ENCODE measurements at places on chromosomes 2 and 18. TPM values are rescaled to one million over a fixed set of nuclear protein-coding genes. Genes with fewer than 3 reads are reported as not detected.

IGFBP5 gene
- total RNA-seq, result 461 TPM

CABYR gene
- 2.8 TPM for total RNA-seq

HOXD8 gene
- 13.9 TPM for total RNA-seq

PKP4 gene
- 25.0 TPM for total RNA-seq

ANKRD23 gene
- total RNA-seq, result 6.5 TPM

DNA sequence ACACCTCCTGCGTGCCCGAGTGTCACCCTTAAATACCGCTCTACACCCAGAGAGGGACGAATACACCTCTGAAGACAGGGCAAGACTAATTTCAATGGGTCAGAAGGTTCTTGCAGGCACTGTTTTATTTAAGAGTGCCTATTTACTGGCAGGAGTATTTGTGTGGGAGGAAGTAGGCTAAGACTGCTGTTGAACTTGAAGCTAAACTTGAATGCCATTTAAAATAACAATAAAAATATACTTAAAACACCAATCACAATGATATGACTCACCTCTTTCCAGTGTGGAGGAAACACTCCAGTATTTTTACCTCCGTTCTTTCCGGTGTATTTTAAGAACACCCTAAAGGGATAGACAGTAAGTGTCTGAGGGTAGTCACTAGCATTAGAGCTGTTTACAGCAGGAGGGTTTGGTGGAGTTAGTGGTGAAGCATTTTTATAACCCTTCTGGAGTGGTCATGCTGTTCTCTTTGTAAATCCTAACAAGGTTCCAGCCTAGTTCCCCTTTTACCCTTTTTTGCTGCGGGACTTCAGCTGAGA, 9.6 kb upstream of the HOXD1 start:
- peak overlapping the region; percentile 42 for H3K27ac ChIP-seq
- H3K27me3 ChIP-seq, result peaks cover 69% of the 10 kb centered on the region
- H3K36me3 ChIP-seq, result no peaks in the 10 kb centered on the region
- peaks cover 20% of the 10 kb centered on the region for H3K4me1 ChIP-seq
- peak overlapping the region; percentile 50 for H3K4me3 ChIP-seq
